ENCODE measurements at places on chromosomes 4 and X. TPM values are rescaled to one million over a fixed set of nuclear protein-coding genes. Genes with fewer than 3 reads are reported as not detected.
A peak's percentile ranks its signal among the peaks of the same experiment; 100 is the strongest.

Gene IL3RA
- 10.7 TPM for total RNA-seq

DNA sequence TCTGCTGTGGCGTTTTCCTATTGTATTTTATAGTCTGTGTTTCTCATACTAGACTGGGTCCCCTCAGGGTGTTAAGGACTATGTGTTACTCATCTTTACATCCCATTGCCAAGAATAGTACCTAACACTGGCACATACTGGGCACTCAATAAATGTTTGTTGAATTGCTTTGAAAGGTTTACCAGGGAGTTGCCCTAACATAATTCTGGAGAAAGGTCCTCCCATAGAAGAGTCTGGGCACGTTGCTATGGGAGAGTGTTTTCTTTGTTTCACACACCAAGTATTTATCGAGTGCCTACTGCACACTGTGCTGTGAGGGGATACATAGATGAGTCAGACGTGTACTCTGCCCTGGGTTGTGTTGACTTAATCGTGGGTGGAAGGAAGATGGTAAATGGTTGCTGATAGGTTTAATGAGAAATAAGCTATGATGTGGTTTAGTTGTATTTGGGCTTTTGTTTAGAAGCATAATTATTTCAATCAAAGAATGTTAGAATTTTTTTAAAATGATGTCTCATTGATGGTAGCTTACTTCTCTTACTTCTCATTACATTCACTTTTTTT lies 42.9 kb downstream of the AFF1 start:
- DNase-seq: no peak

GRCh38 chr4:118981839-118982381 lies 93.3 kb downstream of the SYNPO2 start:
- peak; percentile 84 for DNase-seq

DNA sequence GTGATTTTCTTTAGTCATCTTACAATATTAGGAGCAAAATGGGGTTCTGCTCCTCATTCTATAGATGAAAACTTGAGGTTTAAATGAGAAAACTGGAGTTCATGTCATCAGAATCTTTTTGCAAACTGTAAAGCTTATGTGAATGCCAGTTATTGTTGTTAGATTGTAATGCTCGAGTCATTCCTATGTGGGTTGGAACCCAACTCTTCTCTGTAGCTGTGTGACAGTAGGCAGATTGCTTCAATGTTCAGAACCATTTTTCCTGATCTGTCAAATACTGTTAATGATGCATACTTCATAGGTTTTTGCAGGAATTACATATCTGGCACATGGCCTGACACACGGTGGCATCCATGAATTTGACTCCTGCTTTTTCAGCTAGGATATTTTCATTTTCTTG lies 178.9 kb downstream of the RAPGEF2 start:
- no peak for DNase-seq

DNA sequence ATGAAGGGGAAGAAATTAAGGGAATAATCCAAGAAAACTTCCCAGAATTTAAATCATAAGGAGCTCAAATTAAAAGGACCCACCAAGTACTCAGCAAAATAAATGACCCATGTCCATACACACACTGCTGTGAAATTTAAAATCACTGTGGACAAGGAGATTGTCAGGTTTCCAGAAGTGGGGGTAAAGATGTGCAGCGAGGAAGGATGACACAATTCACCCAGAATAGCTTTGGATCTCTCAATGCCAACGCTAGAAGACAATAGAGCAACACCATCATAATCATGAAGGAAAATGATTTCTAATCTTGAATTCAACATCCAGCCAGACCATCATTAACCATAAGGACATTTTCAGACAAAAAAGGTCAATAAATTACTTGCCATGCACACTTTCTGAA lies 65.7 kb downstream of the CASK start:
- DNase-seq: no peak

DNA sequence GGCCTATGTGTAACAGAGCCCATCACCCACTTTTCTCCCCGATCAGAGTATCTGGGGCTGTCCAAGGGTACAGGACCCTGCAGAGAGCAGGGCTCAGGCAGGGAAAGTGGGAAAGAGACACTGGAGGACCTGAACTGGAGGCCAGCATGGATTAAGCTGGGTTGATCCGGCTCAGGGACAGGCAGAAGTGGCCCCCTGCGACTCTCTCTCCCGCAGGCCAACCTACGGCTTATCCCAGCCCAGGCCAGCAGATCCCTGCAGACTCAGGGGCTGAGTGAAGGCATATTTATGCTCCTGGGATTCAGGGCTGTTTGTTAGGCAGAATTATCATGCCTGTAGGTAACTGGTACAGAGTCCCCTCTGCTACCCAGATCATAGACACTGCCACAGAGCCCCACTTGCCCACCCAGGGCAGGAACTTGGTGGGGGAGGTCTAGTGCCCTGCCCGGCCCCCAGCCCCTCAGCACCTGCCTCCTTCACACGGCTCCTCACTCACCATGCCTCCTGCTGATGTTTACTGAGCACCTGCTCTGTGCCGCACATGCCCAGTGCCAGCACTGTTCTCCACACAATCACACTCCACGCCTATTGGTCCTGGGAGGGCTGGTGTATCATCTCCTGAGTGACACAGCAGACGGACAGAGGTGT lies 87.3 kb downstream of the ADRA2C start:
- no peak for DNase-seq
